ENCODE measurements at places on chromosomes 6 and 20. TPM values are rescaled to one million over a fixed set of nuclear protein-coding genes. Genes with fewer than 3 reads are reported as not detected.

The CCN6 gene
- 0.32 TPM for polyA plus RNA-seq

The CABLES2 gene
- 14.6 TPM for polyA plus RNA-seq

The OR2B2 gene
- polyA plus RNA-seq: not detected

The C6orf163 gene
- polyA plus RNA-seq: 8.6 TPM
